CD4-positive, alpha-beta T cell treated with Interferon gamma for 1 hour (primary cell): ENCODE measurements at places on chromosomes 12 and 14.
A peak's percentile ranks its signal among the peaks of the same experiment; 100 is the strongest.

DNA sequence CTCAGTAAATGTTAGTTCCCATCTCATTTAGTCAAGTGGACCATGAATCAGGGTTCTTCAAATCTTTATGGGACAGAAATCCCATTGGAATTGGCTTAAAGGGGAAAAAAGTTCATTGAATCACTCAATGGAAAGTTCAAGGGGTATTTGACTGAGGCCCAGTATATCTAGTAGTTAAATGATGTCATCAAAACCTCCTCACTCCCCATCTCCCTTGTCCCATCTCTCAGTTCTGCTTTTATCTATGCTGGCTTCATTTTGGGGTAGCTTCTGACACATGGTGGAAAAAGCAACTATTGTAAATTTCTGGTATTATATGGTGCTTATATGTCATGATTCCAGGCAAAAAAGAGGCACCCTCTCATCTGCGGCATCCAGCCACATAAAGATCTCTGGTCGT, 51.9 kb downstream of the DAAM1 start:
- DNase-seq, result no peak

DNA sequence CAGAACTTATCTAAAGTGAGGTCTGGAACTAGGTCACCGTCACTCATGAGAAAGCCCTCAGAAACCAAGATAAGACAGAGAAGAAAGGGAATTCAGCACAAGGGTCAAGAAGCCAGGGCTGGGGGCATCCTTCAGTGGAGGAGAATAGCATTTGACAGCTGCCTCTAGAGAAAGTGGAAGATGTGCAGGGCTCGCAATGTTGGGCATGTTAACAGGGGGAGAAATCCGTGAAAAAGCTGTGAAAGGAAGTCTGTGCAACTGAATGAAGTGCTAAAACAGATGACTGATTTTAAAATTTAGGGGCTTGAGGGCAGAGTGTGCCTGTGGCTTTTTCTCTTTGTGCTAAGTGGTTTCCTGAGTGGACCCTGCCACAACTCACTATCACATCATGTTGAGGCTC, 97.7 kb upstream of the IFNG-AS1 start:
- DNase-seq, result no peak

- no peak for DNase-seq
Measured at GRCh38 chr12:1839464-1839863, 19.1 kb downstream of the LRTM2 start.

DNA sequence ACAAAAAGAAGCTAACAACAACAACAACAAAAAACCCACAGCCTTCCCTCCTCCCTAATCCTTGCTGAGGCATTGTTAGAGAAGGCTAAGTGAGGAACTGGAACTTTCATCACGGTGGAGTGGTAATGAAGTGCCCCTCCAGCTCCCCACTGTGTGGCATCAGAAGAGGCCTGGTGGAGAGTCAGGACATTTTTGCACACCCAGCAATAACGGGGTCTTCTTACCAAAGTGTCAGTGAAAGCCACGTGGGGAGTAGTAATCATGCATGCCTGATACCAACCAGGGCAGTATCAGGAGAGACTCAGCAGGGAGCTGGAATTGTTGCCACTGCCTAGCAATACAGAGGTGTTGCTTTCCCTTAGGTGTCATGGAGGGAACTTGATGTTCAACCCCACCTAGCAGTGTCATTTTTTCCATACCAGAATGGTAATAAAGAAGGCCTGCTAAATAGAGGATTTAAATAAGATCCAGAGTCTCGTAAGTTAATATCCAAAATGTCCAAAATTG, 299.7 kb upstream of the RGS6 start:
- no peak for DNase-seq

DNA sequence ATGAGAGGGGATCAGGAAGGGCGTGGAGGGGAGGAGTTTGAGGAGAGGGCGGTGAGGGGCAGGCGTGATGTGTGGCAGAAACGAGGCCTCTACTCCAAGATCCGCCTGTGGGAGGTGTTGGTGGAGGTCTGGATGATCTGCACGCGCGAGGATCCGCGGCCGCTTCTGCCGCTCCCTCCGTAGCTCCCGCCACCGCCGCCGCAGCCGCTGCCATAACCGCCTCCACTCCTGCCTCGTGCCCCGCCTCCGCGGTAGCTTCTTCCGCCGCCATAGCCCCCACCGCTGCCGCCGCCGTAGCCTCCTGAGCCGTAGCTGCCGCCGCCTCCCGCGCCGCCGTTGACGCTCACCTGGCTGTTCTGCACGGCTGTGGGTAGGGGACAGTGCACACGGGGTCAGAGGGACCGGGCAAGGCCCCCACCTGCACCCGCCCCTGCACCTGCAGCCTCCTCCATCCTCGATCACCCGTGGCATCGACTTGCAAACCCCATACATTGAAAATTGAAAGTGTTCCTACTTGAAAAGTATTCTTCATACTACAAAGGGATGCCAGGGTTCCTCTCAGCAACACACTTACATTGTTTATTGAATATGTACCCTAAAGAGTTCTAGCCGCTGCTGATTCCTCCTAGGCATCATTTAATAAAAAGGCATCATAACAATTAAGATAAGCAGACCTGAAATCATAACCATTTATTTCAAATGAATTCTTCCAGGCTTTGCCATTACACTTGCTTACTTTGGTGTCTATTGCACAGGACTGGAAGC, 11.1 kb upstream of the KRT1 start:
- DNase-seq, result peak; percentile 34

DNA sequence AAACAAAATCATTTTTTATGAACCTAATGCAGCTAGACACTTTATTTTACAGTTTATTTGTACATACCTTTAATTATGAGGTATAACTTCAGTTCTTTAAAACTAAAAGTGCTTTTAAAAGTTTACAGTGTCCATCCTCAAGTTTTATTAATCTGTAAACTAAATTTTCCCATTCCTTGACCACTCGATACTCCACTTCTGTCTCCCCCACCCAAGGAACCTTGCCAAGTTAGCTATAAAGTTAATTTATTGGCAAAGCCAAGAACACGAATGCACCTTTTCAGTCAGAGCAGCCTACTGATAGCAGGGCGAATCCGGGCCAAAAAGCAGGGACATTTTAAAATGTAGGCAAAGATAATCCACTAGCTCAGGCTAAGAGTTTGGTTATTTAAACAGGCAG, 29.6 kb downstream of the NAA30 start:
- no peak for DNase-seq
